Activated CD4-positive, alpha-beta T cell treated with anti-CD3 and anti-CD28 coated beads, Interleukin-2, amount 10 ng/mL, durations not matched to agents 7 days and 5 days (primary cell): ENCODE measurements at places on chromosomes 16 and 17.

GRCh38 chr17:61464843-61465180 lies 12.6 kb downstream of the TBX4 start:
- no peak for DNase-seq

- no peak for DNase-seq
These were observed 69.1 kb downstream of the CACNG1 start for GRCh38 chr17:67113486-67113885.

DNA sequence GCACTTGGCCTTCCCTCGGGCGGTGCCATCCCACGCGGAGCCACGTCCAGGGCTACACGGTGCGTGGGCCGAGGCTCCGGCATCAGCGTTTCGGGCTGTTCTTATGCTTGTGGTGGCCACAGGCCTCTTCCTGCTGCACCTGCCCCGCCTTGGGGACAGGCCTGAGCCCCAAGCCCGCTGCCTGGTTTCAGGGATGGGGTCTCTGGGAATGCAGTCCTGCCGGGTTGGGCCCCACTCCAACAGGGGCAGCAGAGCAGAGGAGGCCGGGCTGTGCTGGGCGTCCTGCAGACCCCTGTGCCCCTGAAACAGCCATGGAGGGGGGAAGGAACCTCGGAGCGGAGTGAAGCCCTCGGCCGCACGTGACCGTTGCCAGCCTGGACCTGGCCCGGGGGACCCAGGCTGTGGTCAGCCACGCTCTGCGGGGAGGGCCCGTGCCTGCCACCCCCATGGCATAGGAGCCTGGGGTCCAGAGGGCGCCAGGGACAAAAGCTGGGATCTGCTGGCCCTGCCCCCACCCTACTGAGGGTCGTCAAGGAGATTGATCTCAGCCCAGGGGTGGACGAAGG lies 453 bp upstream of the WFIKKN1 start:
- DNase-seq, result no peak

GRCh38 chr16:11251525-11252481 lies 4.2 kb downstream of the SOCS1 start:
- DNase-seq, result peak; percentile 83

DNA sequence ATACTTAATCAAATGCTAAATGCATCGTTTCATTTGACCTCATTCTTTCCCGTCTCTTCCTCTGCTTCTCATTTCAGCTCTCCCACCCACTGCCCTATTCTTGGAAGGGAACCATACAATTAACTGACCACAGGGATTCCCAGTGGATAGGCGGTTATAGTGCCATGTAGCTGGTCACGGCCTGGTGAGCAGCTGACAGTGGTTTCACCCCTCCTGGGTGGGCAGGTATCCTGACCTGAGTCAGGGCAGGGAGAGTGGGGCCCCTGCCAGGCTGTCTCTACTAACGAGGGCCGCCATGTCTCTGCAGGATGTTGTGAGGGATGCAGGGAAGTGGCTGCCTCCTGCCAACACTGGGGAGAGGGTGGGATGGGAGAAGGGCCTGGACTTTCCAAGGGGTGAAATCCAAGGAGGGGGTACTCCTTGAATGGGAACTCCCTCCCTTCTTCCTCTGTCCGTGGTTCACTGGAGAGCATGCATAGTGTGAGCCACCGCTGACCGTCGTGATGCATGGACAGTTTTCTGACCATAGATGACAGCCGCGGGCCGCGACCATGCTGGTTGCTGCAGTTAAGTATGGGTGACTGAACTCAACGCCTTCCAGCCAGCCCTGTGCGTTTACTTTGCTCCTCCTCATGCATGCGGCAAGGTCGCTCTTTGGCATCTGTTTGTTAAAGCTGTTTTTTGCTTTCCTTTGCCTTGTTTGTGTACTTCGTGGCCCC lies 95.9 kb downstream of the RPTOR start:
- no peak for DNase-seq

GRCh38 chr16:19431636-19432340 lies 14.1 kb downstream of the TMC5 start:
- no peak for DNase-seq

GRCh38 chr16:2517954-2518605 lies 2.1 kb upstream of the AMDHD2 start:
- no peak for DNase-seq
